ENCODE measurements at places on chromosomes 5 and 9.

- DNase-seq: no peak
Measured at GRCh38 chr9:69140123-69140735, 33.8 kb upstream of the TJP2 start.

DNA sequence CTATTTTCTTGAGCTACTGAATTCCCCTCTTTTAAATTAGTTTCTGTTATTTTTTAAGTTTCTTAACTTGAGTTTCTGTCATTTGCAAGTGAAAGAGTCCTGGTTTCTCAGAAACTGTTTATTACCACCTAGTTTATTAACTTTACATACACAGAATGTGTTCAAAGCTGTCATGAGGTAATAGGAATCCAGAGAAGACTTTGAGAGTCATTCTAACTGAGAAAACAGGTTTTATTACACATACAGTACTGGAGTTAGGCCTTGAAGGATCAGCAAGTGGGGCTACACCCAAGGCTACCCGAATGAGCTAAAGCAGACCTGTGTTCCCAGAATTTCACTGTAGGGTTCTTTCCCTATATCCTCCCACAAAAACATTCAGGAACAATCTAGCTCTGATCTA, 33.1 kb downstream of the FAM114A2 start:
- no peak for DNase-seq

DNA sequence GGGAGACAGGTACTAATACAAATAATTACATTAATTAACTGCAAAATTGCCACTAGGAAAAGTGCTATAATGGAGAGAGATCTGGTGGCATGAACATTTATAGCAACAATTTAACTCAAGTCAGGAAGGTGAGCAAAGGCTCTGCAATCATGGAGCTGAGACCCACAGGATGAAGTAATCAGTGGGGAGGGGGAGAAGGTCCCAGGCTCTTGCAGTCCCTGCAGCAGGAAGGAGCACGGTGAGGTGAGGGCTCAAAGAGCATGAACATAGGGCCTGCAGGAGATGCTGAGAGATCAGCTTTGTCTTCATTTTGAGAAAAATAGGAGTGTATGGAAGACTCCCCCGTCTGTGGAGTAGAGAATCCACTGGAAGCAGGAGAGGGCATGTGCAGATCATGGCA, 6.5 kb downstream of the PTPN3 start:
- no peak for DNase-seq

GRCh38 chr5:108528655-108529054, 146.8 kb upstream of the FBXL17 start:
- no peak for DNase-seq

DNA sequence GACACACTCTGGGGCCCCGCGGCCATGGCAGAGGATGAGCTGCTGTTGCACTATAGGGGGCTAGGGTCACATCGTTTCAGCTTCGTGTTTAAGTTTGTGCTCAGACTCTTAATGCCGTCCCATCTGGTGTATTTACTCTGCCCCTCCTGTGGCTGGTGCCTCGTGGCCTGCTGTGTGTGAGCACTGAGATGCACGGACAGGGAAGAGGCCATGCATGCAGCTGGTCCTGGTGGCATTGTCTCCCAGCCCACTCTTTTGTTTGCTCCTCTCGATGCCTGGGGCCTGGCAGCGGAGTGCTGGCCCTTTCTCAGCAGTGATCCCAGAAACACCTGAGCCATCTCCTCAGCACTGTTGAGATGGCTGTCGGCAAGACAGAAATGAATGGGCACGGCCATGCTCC, 30.0 kb upstream of the PHF2 start:
- DNase-seq: no peak

GRCh38 chr9:98080326-98080725, 23.8 kb downstream of the NANS start:
- DNase-seq: no peak

DNA sequence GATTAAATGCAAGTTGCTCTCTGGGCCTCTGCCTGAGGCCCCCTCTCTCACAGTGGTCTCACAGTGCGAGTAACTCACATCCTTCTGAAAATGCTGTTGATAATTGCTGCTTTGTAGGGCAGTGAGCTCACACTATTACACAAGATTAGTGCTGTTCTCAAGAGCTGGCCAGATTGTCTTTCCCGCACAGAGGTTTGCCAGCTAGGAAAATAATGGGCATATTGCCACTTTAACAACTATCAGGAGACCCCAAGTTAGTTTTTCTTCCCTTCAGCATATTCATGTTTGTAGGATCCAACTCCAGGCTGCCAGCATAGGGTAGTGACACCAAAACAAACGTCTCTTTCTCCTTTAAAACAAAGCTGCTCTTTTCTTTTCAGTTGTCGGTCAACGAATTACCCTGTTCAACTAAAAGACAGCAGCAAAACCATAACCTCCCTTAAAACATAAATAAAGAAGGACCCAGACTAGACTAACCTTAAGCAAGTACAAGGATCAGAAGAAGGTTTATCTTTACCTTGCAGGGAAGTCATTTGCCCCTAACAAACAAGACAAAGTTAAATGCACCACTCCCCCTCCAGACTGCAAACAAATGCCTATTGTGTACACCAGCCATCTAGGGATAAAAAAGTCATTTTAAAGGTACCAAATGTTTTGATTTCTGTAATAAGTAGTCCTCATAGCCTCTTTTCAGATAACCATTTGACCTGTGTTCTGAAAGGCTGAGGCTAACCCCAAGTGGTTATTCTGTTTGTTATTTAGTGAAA, 91.4 kb downstream of the VCAN start:
- DNase-seq: no peak

DNA sequence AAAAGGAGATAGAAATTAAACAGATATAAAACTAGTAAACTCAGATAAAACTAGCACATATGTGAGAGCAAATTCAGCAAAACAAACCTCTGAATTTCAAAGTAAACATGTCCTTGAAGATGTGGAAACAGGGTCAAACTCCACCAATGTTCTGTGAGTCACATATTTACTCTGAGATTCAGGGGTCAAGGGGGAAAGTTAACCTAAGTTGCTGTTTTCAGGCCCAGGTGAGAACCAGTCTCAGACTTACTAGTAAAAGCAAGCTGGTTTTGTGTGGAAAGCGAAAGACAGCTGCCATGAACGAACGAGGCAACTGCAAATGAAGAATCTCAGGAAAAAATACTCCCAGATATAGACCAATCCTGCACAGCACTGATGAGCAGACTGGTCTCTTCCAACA, 29.0 kb downstream of the PSMB7 start:
- no peak for DNase-seq

DNA sequence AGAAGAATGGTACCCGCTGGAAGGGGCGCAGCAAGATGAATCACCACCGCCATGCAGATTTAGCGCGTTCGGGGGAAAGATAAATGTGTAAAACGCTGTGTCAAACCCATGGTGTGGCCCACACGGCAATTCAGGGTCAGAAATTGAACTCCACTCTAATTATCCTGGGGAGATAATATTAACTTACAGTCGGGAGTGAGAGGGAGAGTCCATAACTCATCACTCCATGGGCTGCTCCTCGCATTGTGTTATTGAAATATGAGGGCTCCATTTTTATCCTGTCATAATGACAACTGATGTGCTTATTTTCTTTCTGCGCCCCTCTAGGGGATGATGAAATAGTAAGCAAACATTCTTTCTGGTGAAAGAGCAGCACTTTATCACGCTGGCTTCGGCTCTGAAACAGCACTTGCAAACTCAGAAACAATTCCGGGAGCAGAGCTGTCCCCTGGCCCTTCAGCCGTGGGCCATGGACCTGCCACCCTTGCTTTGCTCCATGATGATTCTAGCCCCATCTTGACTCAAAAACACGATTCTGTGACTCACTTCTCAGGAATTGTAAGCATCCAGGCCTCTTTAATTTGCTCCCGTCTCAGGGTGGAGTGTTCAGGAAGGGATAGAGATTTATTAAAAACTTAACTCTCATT, 431.6 kb downstream of the IRX1 start:
- DNase-seq: no peak

DNA sequence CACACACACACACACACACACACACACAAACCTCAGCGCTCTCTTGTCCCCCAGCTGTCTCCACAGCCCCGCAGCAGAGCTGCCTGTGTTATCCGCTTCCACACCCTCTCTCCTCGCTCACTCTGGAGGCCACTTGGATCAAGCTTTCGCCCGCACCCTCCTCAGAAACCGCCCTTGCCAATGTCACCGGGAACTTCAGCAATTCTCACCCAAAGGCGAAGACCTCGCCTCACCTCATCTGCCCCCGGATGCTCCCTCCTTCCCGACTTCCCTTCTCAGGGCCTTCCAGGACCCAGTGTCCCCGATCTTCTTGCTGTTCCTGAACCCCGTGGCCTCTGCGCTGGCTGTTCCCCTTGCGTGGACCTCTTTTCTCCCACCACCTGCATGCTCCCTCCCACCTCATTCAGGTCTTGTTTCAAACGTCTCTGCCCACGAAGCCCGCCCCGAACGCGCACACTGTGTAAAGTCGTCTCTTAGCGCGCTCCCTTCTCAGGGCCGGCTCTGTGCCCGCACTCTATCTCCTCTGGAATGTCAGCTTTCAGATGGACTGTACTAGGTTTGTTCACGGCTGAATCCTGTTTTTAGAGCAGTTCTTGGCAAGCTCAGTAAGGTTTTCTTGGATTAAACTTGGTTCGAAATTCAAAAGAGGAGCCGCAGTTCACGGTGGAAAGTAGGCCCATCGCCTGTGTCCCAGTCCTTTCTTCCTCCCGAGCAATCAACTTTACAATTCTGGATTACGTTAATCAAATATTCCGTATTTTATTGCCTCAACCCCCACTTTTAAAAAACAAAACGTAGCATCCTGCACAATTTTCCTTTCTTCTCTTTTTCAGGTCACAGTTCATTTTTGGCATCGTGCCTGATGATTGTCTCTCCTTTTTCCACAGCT, 1.0 kb upstream of the TRIM7 start:
- no peak for DNase-seq

- peak; percentile 46 for DNase-seq
Measured at GRCh38 chr5:170273968-170274710, 23.4 kb downstream of the LCP2 start.

- no peak for DNase-seq
Measured at GRCh38 chr9:129989740-129990139, 53.2 kb downstream of the FNBP1 start.

DNA sequence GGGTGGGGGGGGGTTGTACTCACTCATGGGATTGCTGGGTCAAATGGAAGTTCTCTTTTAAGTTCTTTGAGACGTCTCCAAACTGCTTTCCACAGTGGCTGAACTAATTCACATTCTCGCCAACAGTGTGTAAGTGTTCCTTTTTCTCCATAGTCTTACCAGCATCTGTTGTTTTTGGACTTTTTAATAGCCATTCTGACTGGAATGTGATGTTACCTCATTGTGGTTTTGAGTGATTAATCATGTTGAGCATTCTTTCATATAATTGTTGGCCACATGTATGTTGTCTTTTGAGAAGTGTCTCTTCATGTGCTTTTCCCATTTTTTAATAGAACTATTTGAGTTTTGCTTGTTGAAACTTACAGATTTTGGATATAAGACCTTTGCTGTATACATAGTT, 94.9 kb upstream of the PLPPR1 start:
- no peak for DNase-seq

DNA sequence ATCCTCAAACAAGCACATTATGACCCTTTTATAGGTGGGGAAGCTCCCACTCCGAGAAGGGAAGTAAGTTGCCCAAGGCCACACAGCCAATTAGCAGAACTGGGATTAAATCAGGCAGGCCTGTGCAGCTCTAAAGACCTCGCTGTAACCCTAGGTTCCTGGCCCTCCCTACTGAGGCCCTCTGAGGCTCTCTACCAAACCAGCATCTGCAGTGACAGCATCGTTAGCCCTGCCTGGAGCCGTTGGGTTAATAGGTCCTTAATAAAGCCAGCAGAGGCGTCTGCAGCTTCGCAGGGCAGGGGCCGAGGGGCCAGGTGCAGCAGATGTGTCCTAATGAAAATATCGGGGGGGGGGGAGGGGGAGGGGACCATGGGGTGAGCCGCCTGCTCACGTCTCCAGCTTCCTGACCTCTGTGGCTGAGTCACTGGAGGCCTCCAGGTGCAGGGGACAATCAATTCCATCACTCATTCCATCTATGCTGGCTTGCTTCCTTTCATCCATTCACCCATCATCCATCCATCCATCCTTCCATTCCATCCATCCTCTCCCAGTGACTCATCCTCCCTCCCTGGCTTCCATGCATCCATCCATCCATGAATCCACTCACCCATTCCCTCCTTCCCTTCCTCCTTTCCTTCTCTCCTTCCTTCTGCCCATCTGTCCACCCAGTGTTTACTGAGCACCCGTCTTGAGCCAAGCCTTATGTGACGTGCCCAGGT, 203.9 kb downstream of the C9orf50 start:
- no peak for DNase-seq

DNA sequence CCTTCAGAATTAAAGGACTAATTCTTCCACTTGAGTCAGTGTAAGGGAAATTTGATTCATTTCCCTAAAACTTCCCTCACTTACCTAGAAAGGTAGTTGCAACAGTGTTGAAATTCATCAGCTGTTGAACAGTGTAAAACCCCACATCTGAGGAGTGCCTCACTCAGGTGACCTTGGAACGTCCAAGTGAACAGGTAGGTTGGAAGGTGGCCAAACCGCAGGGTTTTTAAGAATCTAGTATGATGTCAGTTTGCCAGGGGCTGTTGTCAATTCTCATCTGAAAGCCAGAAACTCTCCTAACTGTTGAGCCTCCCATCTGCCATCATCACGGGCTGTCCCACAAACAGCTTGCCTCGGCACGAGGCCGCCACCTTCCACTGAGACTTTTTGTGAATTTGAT, 105.7 kb downstream of the TMEM174 start:
- no peak for DNase-seq

- DNase-seq: no peak
Measured at GRCh38 chr9:6838158-6838557, 80.4 kb downstream of the KDM4C start.

DNA sequence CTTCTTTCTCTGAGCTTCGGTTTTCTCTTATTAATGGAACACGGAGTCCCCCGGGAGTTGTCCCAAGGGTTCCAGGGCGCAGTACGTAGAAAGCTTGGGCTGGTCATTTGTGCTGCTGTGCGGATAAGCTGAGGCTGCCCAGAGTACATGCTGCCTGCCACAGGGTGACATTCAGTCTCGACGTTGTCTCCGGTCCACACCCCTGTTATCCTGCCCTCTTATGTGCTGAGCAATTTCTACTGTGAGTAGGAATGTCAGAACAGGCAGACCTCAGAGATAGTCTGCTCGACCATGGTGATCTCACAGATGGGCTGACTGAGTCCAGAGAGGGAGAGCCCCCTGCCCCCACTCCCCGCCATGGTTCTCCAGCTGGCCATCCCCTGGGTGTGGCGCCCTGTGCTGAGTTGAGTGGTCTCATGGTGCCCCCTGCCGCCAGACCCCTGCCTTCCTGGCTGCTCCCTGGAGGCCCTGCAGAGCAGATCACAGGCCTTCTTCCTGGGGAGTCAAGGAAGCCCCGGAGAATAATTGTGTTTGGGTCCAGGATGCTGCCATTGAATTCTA, 124.0 kb downstream of the RGS3 start:
- DNase-seq: no peak

DNA sequence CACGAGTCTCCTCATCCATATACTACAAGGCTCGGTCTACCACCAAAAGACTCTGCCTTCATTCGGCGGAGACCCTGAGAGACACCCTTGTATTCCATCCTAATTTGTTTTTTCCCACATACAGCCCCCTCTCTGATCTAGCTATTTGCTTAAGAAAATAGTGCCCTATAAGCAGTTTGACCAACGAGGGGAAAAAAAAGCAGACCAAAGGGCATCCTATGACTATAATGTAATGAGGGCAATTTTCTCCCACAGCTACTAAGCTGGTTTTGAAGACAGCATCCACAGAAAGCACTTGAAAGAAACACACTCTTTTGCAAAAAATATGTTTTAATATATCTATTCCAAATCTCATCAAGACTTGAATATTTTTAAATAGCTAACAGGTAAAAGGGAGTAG, 147.8 kb downstream of the MLLT3 start:
- no peak for DNase-seq

- DNase-seq: no peak
Measured at GRCh38 chr5:164346785-164347630, 841.6 kb downstream of the MAT2B start.

- no peak for DNase-seq
Measured at GRCh38 chr9:95570646-95571045, 53.9 kb upstream of the PTCH1 start.

Measured in stimulated activated CD4-positive, alpha-beta T cell treated with anti-CD3 and anti-CD28 coated beads, TNF-alpha, amount 100 ng/mL, for 1 hour (primary cell).